CD4-positive, alpha-beta T cell (primary cell): ENCODE measurements at places on chromosomes 4 and X.

DNA sequence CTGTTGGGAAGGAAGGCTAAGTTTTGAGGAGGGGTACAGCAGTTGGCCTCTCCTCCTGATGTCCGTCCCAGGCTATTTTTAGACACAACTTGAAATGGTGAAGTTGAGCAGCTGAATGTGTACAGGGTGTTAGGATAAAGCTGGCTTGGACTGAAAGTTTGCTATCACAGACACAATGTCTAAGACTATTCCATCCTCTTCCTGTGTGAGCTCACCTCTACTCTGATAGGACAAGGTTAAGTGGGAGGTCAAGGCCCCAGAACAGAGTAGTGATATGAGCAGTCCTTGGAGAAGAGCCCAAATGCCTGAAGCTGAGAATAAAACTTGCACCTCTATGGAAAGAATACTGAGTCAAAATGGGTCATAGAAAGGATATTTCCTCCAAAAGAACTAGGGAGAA is 4.1 kb downstream of the ATP1B4 start:
- no peak for DNase-seq

GRCh38 chr4:84965553-84966381 is 723 bp downstream of the WDFY3 start:
- no peak for DNase-seq

GRCh38 chr4:150232029-150232428 is 153.8 kb downstream of the DCLK2 start:
- no peak for DNase-seq

DNA sequence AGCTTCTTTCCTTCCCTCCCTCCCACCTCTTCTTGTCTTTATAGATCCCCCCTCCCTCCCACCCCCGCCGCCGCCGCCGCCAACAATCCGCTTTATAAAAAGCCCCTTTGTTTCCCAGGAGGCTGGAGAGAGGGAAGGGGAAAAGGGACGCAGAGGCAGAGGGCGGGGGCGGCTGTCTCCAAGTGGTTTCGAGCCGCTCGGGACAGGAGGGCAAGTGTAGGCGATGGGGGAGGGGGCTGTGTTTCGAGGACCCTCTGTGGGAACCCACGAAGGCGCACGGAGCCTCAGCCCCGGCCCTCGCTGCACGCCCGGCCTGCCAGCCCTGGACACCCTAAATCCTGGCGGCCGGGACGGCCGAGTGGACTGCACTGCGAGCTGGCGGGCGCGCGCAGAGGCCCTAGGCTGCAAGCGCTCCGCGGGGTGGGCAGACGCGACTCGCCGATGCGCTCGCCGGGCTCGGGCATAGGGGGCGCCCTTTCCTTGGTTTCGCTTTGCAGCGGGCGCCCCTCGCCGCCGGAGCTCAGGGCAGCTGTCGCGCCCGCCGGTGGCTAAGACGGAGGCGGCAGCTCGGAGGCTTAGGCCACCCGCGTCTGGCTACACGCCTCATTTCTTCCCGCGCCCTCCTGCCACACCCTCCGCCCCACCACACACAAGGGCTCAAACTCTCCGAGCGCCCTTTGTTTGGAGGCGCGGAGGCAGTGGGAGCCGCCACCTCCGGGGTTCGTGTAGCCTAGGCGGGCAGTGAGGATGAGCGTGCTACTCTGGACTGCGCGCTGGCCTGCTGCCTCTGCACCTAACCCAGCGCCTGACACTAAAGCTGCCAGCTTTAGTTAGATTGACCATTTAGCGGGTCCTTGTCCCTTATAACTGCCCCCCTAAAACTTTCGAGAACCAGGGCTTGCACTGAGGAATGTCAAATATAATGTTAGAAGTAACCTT is 2.2 kb downstream of the MAMLD1 start:
- peak; percentile 60 for DNase-seq

GRCh38 chrX:110248578-110248977 is 69.3 kb downstream of the AMMECR1 start:
- DNase-seq, result no peak

- DNase-seq, result no peak
These were observed 32.2 kb upstream of the SLIT2 start for GRCh38 chr4:20219521-20219920.

DNA sequence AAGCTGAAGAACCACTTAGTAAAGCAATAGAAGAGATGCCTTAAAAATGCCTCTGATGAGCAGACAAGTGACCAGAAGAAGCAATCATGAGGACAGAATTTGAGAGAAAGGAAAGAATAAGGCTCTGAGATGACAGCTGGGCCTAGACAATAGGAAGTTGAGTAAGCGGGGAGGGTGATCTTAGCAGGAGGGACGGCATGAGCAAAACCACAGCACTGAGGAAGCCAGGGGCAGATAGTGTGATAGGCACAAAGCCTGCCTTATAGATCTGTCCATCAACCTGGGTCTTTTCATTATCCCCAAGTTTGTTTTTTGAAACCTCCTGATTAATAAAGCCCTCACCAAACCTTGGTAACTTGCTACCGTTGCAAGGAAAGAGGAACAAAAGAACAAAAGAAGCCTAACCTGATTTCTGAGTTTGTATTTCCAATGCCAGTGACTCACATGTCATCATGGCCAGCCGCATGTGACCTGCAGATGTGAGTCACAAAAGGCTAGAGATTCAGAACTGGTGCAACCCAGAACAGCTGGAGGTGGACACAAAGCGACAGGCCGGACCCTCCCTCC is 55.7 kb upstream of the PPARGC1A start:
- DNase-seq, result no peak

DNA sequence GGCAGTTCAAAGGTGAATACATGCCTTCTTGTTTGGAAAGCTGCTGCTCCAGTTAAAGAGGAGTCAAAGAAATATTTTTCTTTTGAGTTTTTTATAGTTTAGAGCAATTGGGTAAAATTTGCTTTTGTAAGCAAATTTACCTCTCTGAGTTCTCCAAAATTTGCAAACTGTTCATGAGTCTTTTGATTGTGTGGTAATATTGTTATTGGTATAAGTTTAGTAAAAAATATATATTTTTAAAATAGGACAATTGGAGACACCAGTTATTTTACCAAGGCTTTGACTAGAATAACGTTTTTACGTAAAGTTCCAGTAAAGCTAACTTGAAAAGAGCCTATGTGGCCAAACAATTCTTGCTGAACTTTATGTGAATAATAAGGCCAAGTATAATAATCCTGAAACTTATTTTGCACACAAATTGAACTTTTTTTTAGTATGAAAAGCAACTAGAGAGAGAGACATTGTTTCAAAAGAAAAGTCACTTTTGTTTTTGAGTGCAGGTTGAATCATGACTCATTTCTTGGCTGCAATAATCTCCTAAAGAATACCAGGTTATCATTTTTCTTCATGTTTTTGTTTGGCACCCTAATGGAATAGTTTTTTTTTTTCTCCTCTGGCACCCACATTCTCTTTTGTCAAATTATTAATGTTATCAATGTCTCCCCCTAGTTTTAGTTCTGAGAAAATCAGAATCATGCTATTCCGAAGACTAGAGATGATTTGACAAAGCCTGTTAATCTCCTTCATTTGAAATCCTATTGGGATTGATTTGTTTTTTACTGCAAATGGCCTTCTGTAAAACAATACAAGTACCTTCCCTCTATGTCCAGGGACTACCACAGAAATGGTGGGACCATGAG is 57.1 kb downstream of the UGT2B10 start:
- no peak for DNase-seq

GRCh38 chr4:10872833-10873517 is 188.4 kb upstream of the CLNK start:
- DNase-seq, result no peak

GRCh38 chr4:125369098-125369497 is 54.3 kb downstream of the FAT4 start:
- no peak for DNase-seq

GRCh38 chr4:8435656-8436121 is 4.8 kb downstream of the ACOX3 start:
- DNase-seq, result peak; percentile 50

DNA sequence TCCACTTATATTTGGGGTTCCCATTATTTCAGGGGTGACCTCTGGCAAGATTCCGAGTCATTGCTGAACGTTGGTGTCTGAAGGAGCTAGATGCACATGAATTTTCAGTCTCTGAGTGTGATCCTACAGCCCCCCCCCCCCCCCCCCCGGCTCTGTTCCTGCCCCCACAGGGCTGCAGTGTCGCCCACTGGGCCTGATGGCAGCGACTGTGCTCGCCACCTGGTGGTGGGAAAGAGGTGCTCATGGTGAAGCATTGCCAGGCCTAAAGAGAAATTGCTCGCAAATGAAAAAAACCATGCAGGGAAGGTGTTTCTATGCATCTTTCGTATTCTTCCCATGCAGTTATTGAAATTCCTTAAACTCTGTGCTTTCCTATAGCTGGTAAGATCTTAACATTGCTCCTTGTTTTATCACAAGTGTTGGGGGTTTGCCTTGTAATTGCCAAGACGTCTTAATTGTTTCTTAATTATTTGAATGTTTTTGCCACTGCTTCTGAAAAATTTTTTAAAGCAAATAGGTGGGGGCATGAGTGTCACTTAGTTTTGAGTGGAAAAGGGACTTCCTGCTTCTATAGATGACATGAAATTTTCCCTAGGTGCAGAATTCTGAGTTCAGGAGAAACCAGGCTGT is 63.2 kb downstream of the CLDN22 start:
- peak; percentile 15 for DNase-seq

DNA sequence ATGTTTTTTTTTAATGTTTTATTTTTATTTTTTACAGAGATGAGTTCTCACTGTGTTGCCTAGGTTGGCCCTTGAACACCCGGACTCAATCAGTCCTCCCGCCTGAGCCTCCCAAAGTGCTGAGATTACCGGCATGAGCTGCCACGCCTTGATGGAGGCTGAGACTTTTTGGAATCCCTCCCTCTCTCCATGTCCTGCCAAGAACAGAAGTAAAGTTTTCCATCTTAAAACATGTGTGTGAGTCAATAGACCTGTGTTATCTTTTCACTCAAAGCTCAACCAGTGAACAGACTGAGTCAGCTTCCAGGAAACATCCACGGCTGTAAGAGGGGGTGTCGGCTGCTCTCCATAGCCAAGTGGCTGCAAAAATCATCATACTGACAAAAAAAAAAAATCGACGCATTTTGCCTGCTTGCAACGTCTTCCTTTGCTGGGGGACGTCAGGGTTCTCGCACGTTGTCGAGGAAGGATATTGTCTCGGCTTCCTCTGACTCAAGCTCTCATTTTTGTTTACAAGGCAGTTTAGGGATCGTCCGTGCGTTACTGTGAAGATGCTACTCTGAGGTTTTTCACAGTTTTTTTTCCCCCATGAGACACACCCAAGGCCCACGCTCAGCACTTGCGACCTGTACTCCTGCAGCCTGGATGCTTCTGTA is 10.0 kb upstream of the ASMTL start:
- peak; percentile 53 for DNase-seq

DNA sequence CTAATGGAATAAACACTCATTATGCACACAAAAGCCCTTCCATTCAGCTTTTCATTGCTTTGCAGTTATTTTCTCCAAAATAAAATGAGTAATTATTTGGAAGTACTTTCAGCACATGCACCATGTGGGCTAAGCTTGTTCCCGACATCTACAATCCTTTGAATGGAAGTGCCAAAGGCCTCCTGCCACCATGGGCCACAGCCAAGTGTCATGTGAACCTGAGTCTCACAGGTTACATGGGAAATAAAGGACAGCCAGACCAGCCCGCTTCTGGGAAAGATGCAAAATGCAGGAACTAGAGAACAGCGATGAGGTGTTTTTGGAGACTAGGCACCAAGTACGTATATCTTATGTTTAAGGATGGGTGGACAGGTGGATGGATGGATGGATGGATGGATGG is 181.8 kb downstream of the AFF2 start:
- DNase-seq, result no peak

DNA sequence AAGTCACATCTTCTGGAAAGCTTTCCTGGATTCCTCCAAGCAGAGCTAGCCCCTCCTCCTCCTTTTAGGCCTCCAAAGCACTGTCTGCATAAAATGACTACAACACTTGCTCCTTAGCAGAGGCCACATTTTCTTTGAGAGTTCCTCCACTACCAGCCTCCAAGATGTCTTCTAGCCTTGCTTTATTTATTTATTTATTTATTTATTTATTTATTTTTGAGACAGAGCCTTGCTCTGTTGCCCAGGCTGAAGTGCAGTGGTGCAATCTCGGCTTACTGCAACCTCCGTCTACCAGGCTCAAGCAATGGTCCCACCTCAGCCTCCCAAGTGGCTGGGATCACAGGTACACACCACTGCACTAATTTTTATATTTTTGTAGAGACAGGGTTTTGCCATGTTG is 4.6 kb upstream of the GPC4 start:
- no peak for DNase-seq

- no peak for DNase-seq
These were observed 47.9 kb downstream of the ATP8A1 start for GRCh38 chr4:42609051-42609450.

DNA sequence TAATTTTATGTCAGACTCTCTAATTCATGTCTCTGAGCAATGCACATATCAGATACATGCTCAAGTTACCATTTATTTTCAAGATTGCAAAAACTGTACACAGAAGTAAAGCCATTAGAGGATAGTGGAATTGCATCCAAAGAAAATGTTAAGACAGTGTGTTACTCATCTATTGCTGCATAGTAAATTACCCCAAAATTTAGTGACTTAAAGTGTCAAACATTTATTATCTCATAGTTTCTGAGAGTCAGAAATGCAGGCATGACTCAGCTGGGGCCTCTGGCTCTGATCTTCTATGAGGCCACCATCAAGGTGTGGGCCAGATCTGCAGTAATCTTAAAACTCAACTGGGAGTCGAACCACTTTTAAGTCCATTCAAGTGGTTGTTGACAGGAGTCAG is 275.2 kb downstream of the QDPR start:
- DNase-seq, result no peak

DNA sequence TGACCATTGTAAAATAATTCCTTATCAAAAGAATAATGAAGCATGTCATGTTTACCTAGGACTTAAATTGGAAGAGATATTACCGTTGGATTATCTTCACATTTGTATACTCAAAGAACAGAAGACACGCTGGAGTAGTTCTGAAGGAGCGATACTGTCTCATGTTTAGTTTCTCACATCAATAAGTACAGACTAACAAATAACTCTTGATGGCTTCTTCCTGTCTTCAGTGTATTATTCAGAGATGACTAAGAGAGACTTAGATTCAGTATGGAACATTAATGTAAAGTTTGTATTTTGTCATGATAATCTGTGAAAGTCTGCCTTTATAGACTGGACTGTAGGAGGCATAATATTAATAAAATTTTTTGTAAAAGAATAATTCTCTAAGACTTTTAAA is 72.7 kb downstream of the SPRY1 start:
- DNase-seq, result no peak

GRCh38 chrX:68721991-68722860 is 74.8 kb downstream of the STARD8 start:
- DNase-seq, result no peak

GRCh38 chrX:140672840-140673731 is 36.5 kb upstream of the LINC00632 start:
- no peak for DNase-seq

GRCh38 chrX:15748841-15749240 is 10.8 kb downstream of the CA5B start:
- DNase-seq, result no peak

DNA sequence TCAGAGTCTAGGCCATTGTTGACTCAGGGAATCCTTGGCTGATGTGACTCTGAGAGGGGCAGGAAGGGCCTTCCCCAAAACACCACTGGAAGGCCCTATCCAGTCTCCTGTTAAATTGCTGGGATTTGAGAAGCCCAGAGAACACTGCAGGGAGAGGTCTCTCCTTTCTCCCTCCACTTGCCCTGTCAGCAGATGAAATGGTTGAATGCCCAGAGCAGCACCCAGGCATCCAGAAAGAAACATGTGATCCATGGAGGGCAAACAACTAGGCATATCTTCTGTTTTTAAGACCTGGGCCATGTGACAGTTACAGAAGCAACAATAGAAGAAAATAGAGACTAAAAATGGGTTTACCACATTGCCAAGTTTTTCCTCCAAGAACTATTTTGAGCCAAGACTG is 291.1 kb downstream of the QDPR start:
- DNase-seq, result no peak
